Globus pallidus (tissue), 1 donor: ENCODE measurements at places on chromosomes 1 and 21.

GRCh38 chr1:224696891-224697765 is 81.0 kb downstream of the CNIH3 start:
- no peak for DNase-seq

DNA sequence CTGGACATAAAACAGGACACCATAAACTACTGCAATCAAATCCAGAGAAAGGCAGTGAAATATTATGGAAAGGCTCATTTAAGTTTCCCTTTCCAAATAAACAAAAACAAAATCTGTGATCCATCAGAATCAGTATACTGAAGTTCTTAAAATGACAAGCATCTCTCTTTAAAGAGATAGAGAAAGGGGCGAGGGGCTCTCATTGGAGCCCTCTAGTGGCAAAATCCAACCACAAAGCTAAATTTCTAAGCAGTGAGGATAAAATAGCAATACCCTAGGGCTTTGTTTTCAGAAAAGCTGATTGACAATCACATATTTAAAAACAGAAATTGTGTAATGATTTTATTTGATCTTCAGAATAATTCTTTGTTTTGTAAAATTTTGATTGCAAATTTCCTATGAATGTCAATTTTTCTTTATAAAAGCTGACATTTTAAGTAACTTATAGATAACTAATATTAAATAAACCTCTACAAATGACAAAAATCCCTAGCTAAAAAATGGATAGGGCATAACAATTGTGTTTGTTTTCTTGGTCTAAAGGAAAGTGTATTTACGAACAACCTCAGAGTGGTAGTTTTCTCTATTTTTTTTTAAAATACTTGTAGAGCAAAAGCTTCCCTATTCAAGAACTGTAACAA is 138.2 kb downstream of the COL24A1 start:
- peak; percentile 22 for DNase-seq

DNA sequence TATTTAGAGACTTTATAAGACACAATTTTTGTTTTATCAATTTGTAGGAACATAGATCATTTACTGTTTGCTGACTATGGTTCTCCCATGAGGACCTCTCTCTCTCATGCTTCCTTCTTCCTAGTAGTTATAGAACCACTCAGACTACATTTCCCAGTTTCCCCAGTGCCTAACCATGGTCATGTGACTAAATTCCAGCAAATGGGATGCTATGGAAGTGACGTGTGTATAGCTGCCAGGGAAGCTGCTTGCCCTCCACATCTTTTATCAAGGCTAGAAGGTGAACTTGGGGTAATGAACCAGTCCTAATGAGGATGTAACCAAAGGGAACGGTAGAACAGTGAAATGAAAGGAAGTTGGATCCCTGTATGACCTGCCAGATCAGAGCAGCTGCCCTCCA is 184.0 kb downstream of the MIS18A start:
- no peak for DNase-seq

DNA sequence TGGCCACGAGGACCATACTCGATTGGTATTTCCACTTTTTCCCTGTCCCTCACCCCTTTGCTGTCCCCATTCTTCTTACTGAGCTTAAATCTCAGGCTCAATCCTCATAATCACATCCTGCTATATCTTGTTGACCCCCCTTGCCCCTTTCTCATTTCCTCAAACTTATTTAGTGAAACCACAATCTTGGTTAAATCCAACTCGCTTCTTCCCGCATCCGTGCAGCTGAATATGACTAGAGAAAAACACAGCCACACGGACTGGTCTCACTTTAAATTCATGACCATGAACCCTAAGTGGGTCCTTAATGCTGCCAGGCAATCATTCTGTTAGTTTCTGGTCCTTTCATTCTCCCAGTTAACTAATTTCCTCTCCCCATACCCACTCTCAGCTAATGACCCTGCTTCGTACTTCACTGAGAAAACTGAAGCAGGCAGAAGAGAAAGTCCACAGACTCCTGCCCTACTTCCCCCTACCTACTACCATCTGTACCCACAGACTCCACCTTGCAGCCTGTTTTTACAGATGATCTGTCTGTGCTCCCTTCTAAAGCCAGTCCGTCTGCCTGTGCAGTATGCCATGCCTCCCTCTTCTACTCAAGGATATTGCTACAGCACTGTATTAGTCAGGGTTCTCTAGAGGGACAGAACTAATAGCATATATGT is 96.8 kb upstream of the LMO4 start:
- no peak for DNase-seq

- no peak for DNase-seq
Observed at GRCh38 chr1:245678860-245679411, 524.2 kb downstream of the KIF26B start.
